ENCODE measurements at places on chromosomes 13 and 19.

- no peak for DNase-seq
These were observed 19.9 kb downstream of the ZFP30 start for GRCh38 chr19:37635076-37636056.

DNA sequence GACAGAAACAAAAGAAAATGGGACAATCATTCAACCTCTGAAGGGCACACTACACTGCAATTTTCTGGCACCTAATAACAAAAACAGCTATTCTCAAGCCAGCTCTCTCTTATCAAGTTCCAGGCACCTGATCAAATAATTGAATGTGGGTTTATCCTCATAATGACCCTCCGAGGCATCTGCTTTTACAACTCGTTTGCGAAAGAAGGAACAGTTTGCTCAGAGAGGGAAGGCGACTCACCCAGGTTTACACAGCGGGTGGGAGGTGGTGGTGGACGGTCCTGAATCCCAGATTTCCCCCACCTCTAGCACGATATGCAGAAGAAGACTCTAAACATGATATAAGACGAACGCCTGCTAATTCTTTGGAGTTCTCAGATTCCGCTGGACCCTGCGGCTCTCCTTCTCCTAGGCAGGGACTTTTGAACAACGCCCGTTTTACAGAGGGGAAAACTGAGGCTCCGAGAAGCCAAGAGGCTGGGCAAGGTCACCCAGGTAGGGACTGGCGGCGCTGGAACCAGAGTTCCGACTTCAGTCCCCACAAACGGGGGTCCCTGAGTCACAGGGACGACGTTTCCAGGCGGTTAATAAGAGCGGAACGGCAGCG is 641 bp downstream of the SGTA start:
- DNase-seq = no peak

DNA sequence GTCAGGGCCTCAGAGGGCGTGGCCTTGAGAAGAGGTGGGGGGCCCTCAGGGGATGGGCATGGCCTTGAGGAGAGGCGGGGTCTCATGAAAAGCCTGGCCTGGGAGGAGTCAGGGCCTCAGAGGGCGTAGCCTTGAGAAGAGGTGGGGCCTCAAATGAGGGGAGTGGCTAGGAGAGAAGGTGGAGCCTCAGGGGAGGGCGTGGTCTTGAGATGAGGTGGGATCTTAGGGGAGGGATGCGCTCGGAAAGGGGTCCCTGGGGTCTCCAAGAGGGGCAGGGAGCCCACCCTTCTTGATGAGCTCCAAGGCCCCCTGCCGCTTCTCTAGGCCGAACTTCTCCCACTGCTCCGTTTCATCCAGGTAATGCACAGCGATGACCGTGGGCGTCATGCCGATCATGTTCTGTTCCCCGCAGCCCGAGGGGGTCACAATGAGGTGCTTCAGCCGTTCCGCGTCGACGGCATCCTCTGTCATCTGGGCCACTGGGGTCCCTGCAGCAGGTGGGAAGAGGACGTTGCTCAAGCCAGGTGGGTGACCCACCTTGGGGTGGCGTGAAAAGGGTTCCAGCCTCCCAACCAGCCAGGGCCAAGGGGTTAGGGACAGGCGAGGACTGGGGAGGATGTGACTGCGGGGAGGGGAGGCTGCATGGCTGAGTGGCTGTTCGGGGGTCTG is 24.3 kb upstream of the TNFSF14 start:
- DNase-seq = no peak

DNA sequence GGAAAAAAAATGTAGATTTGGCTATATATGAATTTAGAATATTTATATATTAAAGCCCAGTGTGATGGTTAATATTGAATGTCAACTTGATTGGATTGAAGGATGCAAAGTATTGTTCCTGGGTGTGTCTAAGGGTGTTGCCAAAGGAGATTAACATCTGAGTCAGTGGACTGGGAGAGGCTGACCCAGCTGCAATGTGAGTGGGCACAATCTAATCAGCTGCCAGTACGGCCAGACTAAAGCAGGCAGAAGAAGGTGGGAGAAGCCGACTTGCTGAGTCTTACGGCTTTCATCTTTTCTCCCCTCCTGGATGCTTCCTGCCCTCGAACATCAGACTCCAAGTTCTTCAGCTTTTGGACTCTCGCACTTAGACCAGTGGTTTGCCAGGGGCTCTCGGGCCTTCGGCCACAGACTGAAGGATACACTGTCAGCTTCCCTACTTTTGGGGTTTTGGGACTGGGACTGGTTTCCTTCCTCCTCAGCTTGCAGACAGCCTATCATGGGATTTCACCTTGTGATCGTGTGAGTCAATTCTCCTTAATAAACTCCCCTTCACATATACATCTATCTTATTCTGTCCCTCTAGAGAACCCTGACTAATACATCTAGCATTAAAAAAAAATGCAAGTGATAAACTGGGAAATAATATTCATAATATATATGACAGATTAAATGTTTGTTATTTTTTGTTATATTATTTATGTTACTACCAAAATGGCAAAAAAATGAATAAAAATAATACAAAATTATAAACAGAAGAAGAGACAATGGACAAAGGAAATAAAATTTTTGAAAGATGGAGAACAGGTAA is 122.4 kb downstream of the DLEU7 start:
- no peak for DNase-seq

DNA sequence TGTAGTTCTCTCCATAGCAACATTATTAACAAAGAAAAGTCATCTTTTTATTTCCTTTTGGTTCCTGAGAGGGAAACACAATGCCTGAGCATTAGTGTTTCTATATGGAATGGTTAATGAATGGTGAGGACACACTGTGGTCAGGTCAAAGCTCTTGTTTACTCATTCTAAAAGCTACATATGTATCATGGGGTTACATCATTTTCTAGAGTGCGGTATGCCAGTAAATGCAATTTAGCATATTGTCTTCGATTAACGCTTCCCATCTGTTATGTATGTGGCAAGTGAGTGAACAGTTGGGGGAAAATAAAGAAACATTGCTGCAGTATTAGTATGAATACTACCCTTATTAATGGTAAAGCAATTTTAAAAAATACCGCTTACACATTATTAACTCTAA is 1152.2 kb upstream of the SPRY2 start:
- DNase-seq = no peak

DNA sequence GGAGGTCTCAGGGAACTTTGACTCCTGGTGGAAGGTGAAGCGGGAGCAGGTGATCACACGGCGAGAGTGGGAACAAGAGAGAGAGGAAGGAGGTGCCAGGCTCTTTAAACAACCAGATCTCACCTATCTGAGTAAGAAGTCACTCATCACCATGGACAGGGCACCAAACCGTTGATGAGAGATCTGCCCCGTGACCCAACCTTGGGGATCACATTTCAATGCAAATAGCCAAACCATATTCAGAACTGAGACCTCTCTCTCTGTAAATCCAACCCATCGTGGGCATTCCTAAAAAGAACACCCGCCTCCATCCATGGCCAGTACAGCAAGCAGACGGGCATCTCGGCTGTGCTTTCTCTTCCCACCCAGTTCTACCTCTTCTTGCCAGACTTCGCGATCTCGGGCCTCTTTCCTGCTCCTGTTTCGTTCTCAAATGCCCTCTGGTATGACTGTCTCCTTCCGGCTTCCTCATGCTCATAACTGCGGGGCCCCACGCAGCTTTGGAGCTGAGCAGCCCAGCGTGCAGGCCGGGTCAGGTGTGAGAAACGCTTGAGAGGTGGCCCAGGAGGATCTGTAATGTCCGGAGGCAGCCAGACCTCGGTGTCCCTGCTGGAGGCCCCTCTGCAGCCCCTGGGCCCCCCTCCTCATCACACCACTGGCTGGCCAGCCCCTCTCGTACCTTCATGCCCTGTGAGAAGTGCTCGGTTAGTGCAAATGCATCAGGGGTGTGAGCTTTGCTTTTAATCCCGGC is 97.0 kb upstream of the GPR183 start:
- no peak for DNase-seq

DNA sequence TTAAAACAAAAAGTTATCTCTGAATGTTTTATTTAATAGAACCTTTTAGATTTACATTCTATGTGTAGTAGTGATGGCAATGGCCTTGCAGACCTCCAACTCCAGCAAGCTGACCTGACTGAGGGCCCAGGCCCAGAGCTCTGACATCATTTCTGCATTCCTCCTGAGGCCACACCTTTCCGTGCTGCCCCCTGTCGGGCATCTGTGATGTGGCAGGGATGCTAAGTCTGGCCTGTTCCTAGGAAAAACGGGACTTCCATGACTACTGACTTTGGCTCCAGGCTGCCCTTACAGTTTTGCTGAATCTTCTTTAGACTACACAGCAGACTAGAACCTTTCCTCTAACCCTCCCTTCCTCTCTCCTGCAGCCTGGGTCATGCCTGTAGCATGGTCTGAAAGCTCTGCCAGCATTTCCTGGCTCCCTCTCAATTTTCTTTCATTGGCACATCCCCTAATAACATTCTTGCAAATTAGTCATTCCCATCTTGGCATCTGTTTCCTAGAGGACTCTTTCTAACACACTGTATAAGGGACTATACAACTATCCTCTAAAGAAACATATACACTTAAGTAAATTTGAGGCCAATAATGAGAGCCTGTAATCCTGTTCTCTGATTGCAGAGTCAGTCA is 249.1 kb downstream of the GPC5 start:
- no peak for DNase-seq

- DNase-seq = no peak
These were observed 59.6 kb downstream of the KCNRG start for GRCh38 chr13:50074843-50075242.

GRCh38 chr19:43741075-43741825 is 13.5 kb downstream of the SMG9 start:
- DNase-seq = no peak

DNA sequence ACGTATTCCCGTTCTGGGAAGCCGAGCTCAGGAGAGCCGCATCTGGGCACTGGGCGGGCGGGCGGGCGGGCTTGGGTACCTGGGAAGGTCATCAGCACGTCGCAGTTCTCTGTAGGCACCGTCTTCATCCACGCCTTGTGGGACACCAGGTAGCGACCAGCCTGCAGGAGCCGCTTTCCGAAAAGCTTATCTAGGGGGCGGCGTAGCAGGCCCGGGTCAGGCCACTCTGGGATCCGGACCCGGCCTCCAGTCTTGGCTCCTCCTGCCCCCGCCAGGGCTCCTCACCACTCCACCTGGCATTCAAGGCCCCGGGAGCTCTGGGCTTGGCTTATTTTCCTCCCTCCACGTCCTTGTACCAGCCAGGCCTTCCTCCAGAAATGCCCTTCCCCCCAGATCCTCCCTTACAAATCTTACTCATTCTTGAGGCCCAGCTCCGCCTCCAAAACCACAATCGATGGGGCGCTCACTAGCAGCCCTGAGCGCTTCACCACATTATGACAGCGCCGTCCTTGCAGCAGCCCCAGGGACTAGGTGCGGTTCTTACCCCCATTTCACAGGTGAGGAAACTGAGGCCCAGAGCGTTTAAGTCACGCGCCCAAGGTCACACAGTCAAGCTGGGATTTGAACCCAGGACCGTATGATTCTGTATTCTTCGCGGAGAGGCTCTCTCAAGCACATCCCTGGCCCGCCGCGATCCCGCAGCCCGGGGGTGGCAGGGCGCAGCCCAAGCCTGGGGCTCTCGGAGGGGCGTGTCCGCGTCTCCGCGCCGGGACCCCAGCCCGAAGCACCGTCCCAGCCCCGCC is 843 bp downstream of the ANO8 start:
- peak; percentile 81 for DNase-seq

DNA sequence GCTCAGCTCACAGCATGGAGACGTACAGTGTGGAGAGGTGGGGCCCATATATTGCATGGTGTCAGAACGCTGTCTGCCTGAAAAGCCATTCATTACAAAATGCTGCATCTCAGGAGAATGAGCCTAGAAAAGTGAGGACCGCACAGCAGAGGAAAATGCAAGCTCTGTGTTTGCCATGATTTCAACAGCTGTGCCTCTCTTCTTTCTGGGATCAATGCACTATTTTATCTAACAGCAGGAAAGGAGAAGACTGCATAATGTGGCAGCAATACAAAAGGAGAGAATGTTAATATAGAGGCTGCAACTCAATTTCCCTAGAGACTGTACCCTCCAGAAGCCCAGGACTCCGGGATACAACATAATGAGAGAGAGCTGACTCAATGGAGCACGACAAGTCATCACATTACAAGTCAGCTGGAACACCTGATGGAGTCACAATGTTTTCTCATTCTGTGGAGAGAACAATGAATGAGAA is 368.0 kb downstream of the FGF14 start:
- DNase-seq = no peak

DNA sequence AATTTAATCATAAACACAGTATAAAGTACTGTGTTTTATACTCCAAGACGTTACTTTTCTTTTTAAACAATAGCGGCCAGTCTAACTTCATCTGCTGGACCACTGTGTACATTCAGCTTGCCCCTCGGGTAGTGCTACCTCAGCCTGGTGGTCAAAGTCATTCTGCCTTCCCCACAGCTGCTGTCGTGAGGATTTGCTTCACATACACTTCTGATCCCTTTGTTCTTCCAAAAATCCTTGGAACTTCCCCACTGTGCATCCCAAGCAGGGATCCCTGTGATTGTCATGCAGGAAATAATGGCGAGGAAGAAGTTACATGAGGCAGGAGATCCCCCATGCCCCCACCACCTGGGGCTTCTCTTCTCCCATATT is 234.9 kb upstream of the STARD13 start:
- DNase-seq = no peak

- no peak for DNase-seq
These were observed 62.6 kb downstream of the MLLT1 start for GRCh38 chr19:6216996-6217751.

DNA sequence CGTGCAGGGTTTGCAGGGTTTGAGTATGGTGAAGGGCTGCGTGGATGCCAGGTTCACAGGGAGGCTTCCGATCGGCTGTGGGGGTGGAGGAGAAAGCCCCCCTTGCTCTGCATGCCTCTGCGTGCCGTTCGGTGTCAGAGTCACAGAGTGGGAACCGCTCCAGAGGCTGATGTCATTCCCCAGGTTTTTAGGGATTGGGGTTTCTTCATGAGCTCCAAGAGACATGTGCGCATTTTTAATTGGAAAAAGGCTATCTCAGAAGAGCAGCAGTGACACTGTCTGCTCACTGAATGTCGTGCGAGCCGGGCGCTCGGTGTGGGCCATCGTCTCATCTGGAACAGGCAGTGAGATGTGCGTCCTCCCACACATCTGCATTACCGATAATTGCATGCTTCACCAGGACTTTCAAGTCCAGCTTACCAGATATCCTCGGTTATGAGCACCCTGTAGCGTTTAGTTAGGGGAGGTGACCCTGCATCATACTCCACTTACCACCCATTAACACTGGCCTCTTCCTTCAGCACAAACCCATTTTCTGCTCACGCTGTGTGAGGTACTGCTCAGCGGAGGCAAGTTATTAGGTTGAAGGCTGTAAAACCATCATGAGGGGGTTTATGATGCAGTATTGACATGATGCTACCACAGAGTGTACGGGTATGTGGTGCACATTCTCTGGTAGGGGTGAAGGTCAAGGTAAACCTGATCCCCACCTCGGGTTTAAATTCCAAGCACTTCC is 1.7 kb downstream of the MCF2L start:
- DNase-seq = peak; percentile 3

DNA sequence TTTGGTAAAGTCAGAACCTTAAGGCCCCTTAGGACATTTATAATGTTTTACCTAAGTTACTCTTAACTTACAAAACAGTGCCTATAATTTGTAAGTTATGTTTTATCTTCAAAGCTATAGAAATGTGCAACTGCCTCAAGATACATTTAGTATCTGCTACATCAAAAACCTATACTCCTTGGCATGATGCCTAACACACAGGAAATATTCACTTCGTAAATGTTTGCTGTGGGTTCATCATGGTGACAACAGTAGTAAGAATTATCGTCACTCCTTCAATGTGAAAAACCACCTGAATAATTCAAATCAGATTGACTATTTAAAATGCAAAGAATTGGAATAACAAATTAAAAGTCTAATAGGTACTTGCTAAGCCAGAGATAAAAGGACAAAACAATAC is 184.1 kb downstream of the DIAPH3 start:
- DNase-seq = no peak

- no peak for DNase-seq
These were observed 198.7 kb downstream of the IRS2 start for GRCh38 chr13:109587689-109588088.

Measured in AG10803 (cell line).